HEK293T (cell line): ENCODE measurements at places on chromosomes 13 and 19.

DNA sequence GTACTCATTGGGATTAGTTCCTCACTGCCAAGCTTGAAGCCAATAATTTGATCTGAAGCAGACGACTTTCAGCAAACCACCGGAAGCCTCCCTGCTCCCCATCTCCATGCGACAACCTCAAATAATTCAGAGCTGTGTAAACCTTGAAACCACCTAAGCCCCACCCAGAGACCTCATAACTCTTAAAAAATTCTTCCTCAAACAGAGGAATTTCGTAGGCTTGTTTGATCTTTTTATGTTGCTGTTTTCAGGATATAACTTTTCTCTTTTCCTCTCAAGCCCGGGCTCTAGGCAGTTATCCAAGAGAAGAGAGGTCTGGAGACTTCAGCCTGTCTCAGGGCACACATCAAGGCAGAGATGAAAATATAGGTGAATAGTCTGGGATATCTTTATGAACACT lies 311.6 kb downstream of the KCNRG start:
- DNase-seq = no peak

- DNase-seq = peak; percentile 10
Measured at GRCh38 chr13:21124852-21125251, 51.5 kb downstream of the SKA3 start.

DNA sequence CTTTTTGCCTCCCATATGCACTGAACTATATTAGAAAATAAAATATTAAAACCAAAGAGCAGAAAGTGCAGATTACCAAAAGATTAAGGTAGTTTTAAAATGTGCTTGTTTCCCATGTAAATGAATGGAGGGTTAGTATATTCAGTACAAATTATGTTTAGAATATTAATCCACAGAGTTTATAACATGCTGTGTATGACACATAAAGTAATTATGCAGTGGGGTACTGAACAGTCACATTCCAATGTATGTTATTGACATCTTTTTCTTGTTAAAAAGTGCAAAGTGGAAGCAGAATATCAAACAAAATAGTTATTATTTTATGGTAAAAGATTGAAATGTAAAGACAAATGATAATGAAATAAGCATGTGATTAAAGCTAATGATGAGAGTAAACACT lies 79.3 kb downstream of the GPC6 start:
- no peak for DNase-seq

DNA sequence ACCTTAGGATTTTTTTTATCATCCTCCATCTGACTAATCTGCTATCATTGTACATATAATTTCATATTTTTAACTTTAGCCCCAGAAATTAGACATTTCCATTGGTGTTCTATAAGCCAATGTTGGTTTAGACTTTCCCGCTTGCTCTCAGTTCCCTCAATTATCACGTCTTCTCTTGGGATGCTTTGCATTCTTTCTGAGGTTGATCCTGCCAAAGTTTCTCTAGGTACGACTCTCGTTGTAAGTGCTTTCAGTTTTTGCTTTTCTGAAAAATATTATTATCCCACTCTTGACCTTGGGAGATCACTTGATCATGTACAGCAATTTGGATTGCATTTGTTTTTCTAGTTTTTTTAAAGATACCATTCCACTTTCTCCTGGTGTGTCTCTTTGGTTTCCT lies 270.2 kb downstream of the IRS2 start:
- DNase-seq = no peak

DNA sequence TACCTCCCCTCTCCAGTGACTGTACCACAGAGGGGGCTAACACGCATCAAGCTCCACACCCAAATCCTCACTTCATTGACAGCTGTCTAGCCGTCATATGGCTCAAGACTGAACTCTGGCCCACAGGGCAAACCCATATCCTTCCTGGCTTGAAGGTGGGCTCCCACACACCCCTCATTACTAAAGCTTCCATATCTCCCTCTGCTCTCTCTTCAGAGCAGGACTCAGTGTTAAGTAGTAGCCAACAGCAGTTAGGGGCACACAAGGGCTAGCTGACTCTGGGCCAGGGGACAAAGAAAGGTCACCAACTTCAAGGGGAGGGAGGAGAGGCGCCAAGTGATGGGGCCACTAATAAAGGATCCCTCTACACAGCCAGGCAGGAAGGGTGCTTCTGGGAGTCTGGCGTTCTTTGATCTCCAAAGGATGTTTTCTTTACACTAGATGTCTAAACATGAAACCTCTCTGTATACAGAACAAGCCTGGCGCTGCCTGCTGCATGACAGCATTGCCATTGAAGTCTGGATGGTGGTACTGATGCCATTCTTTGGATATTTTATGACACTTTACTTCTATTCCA lies 8.1 kb downstream of the PEG3 start:
- no peak for DNase-seq

DNA sequence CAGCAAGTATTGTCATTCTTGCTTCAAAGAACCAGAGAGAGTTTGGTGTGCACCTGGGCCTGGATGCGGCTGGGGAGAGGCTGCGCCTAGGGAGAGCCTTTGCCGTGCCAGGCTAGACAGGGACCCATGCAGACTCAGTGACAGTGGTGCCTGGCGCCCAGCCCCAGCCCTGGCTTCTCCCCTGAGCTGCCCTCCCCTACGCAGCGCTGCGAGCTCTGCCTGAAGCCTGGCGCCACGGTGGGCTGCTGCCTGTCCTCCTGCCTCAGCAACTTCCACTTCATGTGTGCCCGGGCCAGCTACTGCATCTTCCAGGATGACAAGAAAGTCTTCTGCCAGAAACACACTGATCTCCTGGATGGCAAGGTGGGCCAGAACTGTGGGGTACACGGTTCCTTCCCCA lies 12.0 kb downstream of the KMT2B start:
- DNase-seq = no peak

- no peak for DNase-seq
Measured at GRCh38 chr19:48659768-48660167, 13.0 kb downstream of the NTN5 start.

GRCh38 chr19:19777692-19778091 lies 43.9 kb downstream of the ZNF506 start:
- no peak for DNase-seq

DNA sequence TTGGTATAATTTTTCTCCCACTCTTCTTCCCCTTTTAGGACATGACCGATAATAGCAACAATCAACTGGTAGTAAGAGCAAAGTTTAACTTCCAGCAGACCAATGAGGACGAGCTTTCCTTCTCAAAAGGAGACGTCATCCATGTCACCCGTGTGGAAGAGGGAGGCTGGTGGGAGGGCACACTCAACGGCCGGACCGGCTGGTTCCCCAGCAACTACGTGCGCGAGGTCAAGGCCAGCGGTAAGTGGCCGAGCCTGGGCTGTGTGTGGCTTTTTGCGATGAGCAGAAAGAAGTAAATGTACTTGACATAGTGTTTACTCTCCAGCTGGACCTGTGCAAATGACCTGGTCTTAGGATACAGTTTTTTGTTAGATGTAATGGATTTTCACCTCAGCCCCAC lies 102.5 kb downstream of the ARHGEF7 start:
- no peak for DNase-seq

DNA sequence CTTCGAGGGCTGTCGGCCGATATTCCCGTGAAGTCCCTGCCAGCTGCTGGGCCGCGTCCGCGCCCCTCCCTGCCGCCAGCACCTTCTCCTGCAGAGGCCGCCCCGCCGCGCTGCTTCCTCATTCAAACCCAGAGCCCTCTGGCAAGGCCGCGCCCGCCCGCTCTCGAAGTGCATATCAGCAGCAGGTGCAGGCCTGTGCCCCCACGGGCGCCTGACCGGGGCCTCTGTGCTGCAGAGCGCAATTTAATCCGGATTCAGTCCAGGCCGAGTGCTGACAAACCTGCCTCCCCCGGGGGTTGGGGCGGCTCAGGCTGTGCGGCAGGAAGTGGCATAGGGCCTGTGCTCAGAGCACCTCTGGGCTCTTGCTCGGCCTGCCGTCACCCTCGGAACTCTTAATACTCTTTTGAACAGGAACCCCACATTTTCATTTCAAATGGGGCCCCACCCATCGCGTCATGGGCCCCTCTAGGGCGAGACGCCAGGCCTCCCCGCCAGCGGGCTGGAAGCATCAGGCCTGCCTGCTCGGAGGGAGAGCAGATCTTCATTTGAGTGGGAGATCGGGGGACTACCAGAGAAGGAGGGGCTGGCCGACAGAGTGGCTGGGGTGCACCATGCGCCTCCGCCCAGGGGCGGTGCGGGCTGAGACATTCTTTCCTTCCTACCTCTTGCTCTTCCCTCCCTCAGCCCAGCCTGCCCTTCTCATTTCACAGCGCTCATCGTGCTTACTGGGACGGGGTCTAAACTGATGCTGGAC lies 125.7 kb downstream of the TNFRSF19 start:
- DNase-seq = no peak

- no peak for DNase-seq
Measured at GRCh38 chr13:43551897-43552456, 234.8 kb downstream of the ENOX1 start.

DNA sequence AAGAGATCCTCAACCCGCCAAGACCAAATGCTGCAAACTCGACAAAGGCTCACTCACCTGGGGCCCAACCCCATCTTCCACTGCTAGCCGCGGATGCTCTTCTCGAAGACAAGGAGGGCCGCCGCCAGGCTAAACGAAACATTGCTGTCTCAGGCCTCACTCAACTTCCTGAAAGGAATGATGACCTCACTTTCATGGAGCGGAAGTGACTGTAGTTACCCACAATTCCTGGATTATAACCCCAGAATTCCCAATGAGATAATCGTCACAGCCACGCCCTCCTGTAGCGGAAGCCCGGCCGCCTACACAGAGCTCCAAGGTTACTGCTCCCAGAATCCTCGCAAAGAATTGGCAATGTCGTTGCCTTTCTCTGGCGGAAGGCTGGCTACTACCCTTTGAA lies 10.5 kb upstream of the ZNF112 start:
- DNase-seq = no peak

DNA sequence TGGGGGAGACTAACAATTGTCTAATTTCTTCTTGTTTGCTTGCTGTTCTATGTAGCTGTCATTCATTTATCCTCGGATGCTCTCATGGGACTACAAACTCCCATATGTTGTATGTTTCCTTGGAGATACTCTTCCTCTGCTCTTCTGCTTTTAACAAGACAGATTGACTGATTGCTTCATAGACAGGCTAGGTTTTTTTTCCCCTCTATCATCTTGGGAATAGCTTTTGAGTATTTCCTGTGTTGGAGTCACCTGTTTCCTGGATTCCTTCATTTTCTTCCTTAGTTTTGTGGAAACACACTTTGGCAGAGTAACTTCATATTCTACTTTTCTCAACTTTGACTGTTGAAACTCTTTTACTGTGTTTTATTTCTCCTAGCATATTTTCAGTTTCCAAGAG lies 27.6 kb downstream of the EDNRB start:
- no peak for DNase-seq

- DNase-seq = no peak
Measured at GRCh38 chr19:56367829-56368711, 25.3 kb downstream of the ZNF582 start.

- no peak for DNase-seq
Measured at GRCh38 chr13:44549476-44549875, 26.7 kb downstream of the TSC22D1 start.

- DNase-seq = no peak
Measured at GRCh38 chr19:47023448-47023794, 3.8 kb downstream of the NPAS1 start.

- DNase-seq = no peak
Measured at GRCh38 chr13:90232291-90232690, 1115.2 kb upstream of the MIR17HG start.

DNA sequence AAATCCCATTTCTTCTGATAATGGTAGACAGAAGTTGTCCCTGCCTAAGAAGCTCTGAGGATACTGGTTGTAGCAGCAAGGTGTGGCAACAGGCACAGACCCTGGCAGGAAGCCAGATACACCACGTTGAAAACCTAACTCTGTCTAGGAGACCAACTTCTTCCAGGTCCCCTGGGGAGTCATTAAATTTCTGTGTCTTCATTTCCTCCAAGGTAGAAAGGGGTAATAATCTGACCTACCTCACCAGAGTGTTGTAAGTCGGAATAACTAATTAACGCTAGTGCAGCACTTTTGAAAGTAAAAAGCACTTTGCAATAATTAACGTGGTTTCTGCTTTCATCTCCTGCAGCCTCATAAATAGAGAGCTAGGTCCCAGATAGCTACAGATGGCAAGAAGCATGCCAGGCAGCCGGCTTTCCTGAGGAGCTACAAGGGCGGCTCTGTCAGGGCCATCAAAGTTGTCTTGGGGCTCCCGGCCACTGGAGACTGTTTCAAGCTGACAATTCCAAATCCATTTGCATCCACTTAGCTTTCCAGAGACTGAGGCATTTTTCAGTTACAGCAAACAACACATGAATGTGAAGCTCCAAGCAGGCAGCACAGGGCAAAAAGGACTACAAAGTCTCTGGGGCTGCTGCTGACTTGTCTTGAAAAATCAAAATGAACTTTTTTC lies 176.2 kb downstream of the FOXO1 start:
- peak; percentile 36 for DNase-seq

GRCh38 chr19:15390814-15391213 lies 11.2 kb upstream of the AKAP8 start:
- no peak for DNase-seq

DNA sequence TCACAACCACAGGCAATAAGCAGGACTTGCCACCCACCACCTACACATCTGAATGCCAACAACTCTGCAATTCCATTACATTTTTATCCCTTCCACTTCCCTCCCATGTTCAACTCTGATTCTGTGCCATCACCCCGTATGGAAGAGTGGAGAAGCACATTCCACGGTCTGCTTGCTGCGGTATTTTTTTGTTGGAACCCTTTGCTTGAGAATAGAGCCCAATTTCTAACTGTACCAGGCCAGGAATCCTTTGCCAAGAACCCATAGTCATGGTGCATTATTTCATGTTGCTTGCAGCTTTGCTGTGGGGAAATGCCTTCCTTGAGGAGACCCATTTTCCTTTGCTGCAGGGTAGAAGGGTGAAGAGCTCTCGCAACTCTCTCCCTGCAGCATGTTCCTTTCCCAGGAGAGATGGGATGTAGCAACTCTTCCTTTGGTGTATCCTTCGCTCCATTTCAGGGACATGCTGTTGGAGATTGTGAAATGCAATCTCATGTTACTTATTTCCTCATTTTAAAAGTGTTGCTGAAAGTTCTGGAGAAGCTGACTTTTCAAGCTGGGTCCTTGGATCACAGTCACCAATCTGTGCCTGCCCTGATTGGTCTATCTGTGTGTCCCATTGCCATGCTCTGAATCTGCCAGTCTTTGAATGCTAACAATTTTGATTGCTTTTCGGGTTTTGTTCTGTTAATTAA lies 69.8 kb upstream of the STARD13 start:
- no peak for DNase-seq

DNA sequence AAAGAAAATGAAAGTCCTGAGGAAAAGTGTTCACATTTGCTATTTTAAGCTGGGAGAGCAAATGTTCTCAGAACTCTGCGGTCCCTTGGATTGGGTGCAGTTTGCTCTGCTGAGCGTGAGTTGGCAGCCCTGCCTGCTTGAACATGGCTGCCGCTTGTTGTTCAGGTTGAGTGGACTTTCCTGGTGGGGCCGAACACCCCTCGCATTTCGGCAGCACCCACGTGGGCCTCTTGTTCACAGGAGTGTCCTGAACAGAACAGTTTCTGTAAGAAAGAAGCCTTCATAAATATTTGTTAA lies 10.8 kb upstream of the RNF113B start:
- DNase-seq = no peak

DNA sequence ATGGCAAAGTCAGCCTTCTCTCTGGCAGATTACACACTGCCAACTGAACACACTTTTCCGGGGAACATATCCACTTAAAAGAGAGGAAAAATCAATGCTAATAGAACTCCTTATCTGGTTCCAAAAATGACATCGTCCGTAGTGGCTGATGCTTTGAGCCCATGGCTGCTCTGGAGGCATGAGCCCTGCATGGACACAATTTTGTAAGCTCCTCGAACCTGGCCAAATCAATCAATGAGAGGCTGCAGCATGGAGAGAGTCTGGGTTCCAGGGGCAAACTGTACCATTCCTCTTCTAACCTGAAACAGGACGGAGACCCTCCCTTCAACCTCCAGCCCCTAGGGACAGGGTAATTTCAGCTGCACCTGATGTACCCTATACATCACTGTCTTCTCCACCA lies 21.0 kb upstream of the TSHZ3 start:
- DNase-seq = no peak
